ENCODE measurements at places on chromosomes 4 and X.

GRCh38 chr4:137421796-137422195, 110.5 kb downstream of the PCDH18 start:
- DNase-seq, result no peak

DNA sequence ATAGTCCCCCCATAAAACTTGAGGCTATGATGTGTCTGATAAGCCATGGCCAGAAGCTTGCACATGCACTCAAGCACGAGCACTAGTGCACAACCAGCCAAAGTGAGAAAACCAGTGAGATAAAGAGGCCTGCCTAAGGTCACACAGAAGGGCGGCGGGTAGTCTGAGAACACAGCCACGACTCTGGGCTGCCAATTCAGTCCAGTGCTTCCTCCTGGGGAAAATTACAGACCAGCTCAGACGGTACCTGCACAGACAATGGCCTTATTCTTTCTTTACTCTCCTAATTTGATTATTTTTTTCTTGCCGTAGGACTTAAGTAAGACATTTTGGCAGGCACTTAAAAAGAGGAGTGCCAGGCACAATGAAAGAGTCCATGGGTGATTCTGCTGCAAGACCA, 533.2 kb upstream of the FAT1 start:
- DNase-seq, result no peak

GRCh38 chr4:88106205-88106604, 52.2 kb downstream of the ABCG2 start:
- DNase-seq, result no peak

DNA sequence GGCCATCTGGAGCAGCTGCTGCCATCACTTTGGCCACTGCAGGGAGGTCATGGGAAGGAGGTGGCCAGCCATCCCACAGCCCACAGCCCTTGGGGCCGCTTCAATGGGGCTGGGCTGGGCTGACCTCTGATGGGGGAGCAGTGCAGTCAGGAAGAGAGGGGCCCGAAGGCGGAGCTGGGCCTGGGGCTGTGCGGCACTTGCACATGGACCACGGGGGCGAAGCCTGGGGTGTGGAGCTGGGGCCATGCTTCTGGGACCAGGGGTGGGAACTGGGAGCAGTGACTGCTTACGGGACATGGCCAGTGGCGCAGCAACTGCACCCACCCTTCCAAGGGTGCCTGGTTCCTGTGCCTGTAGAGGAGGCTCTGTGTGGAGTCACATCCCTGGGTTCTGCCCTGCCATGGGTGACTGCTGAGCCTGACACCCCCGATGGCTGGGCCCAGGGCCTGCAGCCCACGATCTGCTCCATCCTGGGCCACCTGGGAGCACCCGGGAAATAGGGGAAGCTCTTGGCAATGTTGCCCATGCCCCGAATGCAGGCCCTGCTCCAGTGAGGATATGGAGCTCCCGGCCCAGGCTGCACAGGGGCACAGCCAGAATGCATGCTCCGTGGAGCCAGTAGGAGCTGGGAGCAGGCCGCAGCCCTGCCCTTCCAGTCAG, 22.4 kb upstream of the SULT1B1 start:
- no peak for DNase-seq

- DNase-seq, result no peak
Observed at GRCh38 chr4:114400531-114400930, 198.1 kb upstream of the UGT8 start.

DNA sequence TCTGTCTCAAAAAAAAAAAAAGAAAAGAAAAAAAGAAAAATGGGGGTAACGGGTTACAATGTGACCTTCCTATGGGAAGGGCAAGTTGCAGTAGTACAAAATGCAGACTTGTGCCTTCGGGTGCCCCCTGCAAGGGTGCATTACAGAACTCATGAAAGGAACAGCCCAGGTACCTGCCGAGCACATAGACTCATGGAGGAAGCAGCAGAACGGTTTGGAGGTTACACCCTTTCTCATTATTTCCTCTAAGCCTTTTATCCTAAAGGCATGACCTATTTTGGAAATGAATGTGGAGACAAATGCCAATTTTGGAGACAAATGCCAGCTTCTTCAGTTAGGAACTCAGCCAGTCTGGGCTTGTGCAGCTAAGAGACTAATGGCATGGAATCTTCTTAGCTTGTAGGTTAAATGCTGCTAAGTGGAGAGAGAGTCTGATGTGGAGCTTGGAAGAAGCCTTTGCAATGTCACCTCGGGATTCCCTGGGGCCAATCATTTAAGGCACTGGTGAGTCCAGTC, 44.1 kb upstream of the PRKX start:
- DNase-seq, result no peak

DNA sequence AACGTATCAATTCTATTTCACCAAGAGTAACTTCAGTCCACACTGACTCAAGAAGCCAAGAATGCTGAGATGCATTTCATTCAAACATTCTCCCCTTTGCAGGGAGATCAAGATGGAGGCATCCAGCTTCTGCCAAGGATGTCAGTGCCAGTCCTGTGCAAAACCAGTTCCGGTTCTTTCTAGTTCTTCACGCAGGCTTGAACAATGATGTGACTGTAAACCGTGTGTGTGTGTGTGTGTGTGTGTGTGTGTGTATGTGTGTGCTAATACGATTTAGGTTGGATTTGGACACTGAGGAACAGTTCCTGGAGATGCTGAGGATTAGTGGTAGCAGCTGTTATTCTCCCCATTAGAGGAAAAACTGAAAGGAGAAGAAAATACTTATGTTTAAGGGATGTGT, at the start of gene REELD1:
Gene REELD1, plus strand, starts transcription at position 301 of the 400 bp plus-strand sequence. CDS start 2,415 bp downstream, outside the sequence.
- no peak for DNase-seq

- no peak for DNase-seq
Observed at GRCh38 chr4:159019356-159019755, 83.5 kb upstream of the RAPGEF2 start.

DNA sequence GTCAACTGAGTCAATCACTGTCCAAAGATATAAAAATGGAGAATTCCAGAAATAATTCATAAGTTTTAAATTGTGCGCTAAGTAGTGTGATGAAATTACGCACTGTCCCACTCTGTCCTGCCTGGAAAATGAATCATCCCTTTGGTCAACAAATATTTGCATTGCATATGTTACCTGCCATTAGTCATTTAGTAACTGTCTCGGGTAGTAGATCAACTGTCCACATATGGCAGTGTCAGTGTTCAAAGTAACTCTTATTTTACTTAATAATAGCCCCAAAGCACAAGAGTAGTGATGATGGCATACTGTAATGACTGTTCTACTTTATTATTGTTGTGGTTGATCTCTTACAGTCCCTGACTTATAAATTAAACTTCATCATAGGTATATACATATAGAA, 3.4 kb downstream of the YTHDC1 start:
- DNase-seq, result no peak

DNA sequence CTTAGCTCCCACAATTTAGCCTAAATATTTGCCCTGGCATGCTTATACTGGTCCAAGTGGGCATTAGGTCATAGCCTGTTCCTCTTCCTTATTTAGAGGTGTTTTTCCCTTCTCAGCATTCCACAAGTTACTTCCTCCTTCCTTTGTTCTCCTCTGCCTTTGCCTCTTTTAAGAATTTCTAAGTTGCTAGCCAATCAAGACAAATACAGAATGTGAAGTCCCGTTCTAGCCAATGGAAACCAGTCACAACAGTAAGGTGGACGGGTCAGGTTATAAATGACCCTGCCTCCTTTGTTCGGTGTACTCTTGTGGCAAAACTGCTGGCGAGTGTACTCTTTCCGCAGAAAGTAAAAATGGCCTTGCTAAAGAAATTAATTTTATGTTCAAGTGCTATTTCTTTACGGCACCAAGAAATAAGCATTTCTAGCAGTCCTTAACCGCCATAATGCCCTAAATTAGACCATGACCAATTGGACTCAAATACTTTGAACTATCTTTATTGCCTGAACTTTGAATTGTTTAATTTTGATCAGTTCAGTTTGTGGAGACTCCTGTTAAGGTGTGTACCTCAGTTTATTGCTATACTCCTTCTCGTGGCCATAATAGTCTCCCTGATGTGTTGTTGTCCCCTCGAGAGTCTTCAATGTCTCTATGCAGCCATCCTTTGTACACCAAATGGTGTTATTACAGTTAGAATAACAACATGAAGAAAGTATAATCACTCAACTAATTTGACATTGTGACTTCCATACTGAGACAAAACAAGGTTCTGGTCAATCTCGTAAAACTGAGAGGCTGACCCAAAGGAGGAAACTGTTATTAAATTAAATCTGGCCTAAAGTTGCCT, 1.6 kb upstream of the HADH start:
- no peak for DNase-seq

GRCh38 chr4:183797445-183798300, 107.4 kb upstream of the STOX2 start:
- peak; percentile 30 for DNase-seq
